MM.1S (cell line): ENCODE measurements at places on chromosomes 3 and 15.
A peak's percentile ranks its signal among the peaks of the same experiment; 100 is the strongest.

DNA sequence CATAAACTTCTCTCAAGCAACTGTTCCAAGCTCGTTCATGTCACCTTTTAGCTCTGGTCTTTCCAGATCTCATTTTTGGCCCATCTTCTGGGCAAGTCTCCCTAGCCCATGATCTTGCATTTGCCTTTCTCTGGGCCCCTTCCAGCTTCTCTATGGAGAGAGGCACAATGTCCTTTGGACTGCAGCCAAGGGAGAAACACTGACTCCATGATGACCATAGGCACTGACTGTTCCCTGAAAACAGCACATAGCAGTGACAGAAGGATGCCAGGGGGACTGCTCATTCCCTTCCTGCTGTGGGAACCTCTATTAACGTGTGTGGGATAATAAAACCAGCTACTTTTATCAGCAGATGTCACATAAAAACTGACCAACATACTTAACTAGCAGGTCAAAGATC lies 60.3 kb downstream of the STRIT1 start:
- DNase-seq: no peak

- no peak for DNase-seq
Measured at GRCh38 chr3:125414669-125415068, 39.5 kb upstream of the ZNF148 start.

GRCh38 chr3:10319251-10319650 lies 1.7 kb downstream of the SEC13 start:
- DNase-seq: no peak

DNA sequence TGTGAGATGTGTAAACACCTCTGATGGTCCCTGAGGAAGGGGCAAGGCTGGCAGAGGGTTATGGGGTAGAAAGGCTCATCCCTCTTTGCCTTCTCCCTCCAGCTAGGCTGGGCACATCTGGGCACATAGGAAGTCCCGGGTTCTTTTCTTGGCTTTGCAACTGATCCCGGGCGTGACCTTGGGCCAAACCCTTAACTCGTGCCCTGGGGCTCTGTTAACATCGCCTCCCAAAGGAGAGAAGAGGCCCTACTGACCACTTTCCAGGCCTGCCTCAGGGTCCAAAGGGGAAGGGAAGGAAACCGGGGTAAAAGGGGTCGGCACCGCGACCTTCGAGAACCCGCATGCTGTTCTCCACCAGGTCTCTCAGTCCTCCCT lies 549 bp downstream of the C3orf18 start:
- DNase-seq: no peak

DNA sequence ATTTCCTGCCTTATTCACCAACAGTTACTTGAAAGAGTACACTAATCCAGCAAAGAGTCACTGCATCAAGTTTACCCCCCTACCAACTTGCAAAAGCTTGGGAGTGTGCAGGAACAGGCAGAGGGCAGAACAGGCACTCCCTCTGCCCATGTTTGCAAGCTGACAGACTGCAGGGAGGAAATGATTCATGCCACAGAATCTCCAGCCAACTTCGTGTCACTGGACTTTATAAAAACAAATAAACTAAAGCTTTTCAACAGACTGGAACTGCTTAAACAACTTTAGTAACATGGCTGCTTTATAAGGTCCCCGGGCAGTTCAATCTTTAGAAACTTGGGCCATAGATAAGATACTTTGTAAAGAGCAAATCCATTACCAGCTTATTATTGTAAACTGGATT lies 129.5 kb downstream of the THRB start:
- no peak for DNase-seq

GRCh38 chr3:57140894-57141293 lies 24.3 kb downstream of the IL17RD start:
- no peak for DNase-seq

DNA sequence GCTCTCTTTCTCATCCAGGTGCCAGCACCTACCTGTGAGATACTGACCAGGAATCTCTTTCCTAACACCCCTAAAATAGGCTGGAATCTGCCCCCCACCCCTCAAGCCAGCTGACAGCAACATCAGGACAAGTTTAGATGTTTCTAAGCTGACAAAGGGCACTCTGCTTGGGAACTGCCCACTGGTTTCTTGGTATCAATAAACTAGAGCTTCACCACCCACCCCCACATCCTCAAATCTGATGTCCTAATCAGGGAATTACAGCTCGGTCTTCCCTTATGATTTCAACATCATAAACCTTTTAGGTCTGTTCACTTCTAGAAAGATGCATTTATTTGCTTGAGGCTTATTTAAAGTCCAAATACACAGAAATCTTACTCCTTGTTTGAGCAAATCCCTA lies 34.7 kb downstream of the CEP19 start:
- DNase-seq: no peak

- DNase-seq: no peak
Measured at GRCh38 chr15:58459045-58459444, 27.3 kb downstream of the LIPC start.

DNA sequence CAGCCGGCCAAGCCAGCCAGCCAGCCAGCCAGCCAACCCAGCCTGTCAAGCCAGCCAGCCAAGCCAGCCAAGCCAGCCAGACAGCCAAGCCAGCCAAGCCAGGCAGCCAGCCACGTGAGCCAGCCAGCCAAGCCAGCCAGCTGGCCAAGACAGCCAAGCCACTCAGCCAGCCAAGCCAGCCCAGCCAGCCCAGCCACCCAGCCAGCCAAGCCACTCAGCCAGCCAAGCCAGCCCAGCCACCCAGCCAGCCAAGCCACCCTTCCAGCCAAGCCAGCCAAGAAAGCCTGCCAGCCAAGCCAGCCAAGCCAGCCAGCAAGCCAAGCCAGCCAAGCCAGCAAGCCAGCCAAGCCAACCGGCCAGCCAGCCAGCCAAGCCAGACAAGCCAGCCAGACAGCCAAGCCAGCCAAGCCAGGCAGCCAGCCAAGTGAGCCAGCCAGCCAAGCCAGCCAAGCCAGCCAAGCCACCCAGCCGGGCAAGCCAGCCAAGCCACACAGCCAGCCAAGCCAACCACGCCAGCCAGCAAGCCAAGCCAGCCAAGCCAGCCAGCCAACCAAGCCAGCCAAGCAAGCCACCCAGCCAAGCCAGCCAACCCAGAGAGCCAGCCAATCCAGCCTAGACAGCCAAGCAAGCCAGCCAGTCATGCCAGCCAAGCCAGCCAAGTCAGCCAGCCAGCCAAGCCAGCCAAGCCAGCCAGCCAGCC lies 199.5 kb downstream of the GOLGA6L6 start:
- peak; percentile 6 for DNase-seq

- DNase-seq: no peak
Measured at GRCh38 chr15:61729646-61730045, 330.6 kb downstream of the VPS13C start.

GRCh38 chr15:81052046-81052445 lies 51.3 kb downstream of the TLNRD1 start:
- DNase-seq: no peak
